ENCODE measurements at places on chromosomes 4 and X. TPM values are rescaled to one million over a fixed set of nuclear protein-coding genes. Genes with fewer than 3 reads are reported as not detected.
A peak's percentile ranks its signal among the peaks of the same experiment; 100 is the strongest.

- DNase-seq = no peak
- no peaks in the 10 kb centered on the region for H3K4me1 ChIP-seq
- no peak overlapping the region for H3K4me3 ChIP-seq
- no peak overlapping the region for H3K27ac ChIP-seq
- no peaks in the 10 kb centered on the region for H3K27me3 ChIP-seq
- no peaks in the 10 kb centered on the region for H3K36me3 ChIP-seq
Measured at GRCh38 chr4:113773756-113774155, 12.2 kb upstream of the CAMK2D start.

GRCh38 chrX:112889400-112889799 lies 48.8 kb upstream of the AMOT start:
- no peak overlapping the region for H3K27ac ChIP-seq
- DNase-seq = no peak
- no peaks in the 10 kb centered on the region for H3K27me3 ChIP-seq

GRCh38 chr4:243426-243825 lies 61.8 kb downstream of the ZNF732 start:
- H3K36me3 ChIP-seq = no peaks in the 10 kb centered on the region
- no peak for DNase-seq
- no peak overlapping the region for H3K4me3 ChIP-seq

GRCh38 chr4:19927381-19927780 lies 324.3 kb upstream of the SLIT2 start:
- no peaks in the 10 kb centered on the region for H3K36me3 ChIP-seq
- H3K4me1 ChIP-seq = no peaks in the 10 kb centered on the region
- H3K27ac ChIP-seq = no peak overlapping the region
- H3K4me3 ChIP-seq = no peak overlapping the region
- DNase-seq = no peak
- H3K27me3 ChIP-seq = no peaks in the 10 kb centered on the region

DNA sequence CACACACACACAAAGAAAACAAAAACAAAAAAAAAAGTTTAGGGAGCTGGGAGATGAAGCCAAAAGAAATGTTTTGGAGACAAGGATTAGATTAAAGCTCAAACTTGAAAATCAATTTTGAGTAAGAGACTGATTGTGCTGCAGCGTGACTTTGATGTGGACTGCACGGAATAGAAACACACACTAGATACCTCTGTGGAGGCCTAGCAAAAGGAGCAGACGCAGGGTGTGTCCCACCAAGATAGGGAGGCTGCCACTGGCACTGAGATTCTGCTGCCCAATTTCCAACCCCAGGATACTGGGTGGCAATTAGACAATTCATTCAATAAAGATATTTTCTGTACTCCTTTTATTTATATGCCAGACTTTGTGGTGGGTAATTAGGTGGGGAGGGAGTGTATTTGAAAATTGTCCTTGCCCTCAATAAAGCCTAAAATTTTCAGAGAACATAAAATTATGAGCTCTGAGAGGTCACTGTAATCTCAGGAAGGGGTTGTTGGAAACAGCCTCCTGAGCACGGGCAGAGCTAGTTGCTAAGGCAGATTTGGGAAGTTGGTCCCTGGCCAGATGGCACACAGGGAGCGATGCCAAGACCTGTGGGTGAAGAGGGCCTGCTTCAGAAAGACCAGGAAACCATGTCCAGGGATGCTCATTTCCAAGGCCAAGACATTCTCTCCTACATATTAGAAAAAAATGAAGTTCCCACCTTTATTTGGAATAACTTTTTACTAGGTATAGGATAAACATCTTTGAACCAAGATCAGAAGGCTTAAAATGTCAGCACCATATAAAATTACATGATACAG lies 1.9 kb upstream of the PPP3CA start:
- peak overlapping the region; percentile 70 for H3K4me3 ChIP-seq
- no peak overlapping the region for H3K27ac ChIP-seq
- no peaks in the 10 kb centered on the region for H3K27me3 ChIP-seq
- H3K4me1 ChIP-seq = peaks cover 12% of the 10 kb centered on the region

- H3K4me1 ChIP-seq = no peaks in the 10 kb centered on the region
- H3K27me3 ChIP-seq = peaks cover 36% of the 10 kb centered on the region
- no peak overlapping the region for H3K27ac ChIP-seq
- H3K36me3 ChIP-seq = no peaks in the 10 kb centered on the region
- no peak overlapping the region for H3K4me3 ChIP-seq
- DNase-seq = no peak
Measured at GRCh38 chr4:184165291-184165690, 52.4 kb downstream of the ENPP6 start.

- no peaks in the 10 kb centered on the region for H3K4me1 ChIP-seq
- H3K4me3 ChIP-seq = no peak overlapping the region
- H3K27ac ChIP-seq = no peak overlapping the region
- no peaks in the 10 kb centered on the region for H3K36me3 ChIP-seq
Measured at GRCh38 chrX:149074398-149074797, 430.7 kb downstream of the IDS start.

DNA sequence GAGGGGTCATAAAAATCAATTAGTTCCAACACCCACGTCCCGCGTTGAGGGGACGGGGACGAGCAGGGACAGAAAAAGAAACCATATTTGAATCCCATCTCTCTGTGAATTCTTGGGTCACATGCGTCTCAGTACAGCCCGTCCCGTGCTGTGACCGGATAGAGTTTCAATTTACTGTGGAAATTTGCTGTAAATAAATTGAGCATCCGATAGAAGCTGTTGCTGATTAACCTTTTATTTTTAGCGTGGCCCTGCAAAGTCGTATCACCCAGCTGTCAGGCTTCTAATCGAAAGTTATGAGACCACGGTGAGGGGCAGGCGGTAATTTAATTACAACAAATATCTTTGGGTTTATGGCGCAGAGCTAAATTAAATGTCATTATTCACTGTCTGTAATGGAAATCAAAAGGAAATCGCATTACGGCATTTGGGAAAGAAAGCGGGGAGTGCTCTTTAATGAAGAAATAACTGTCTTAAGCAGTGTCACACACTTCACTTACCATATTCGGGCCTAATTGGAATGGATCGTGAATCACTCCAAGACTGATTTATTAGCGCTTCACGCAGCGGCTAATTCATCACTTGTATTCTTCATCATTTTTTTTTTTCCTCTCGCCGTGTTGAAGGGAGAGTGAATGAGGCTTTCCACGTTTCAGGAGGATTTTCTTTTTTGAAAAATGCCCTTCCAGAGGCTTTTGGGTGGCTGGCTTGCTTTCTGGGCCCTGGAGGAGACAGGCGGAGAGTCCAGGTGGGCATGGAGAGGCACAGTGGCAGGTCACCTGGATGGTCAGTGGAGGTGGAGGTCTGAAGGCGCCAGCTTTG lies 7.3 kb downstream of the SHOX start:
- no peak overlapping the region for H3K4me3 ChIP-seq
- H3K36me3 ChIP-seq = no peaks in the 10 kb centered on the region
- H3K27me3 ChIP-seq = peaks cover 89% of the 10 kb centered on the region

- peaks cover 11% of the 10 kb centered on the region for H3K36me3 ChIP-seq
- no peaks in the 10 kb centered on the region for H3K4me1 ChIP-seq
- no peak overlapping the region for H3K27ac ChIP-seq
Measured at GRCh38 chr4:3346146-3346545, 53.3 kb downstream of the RGS12 start.

DNA sequence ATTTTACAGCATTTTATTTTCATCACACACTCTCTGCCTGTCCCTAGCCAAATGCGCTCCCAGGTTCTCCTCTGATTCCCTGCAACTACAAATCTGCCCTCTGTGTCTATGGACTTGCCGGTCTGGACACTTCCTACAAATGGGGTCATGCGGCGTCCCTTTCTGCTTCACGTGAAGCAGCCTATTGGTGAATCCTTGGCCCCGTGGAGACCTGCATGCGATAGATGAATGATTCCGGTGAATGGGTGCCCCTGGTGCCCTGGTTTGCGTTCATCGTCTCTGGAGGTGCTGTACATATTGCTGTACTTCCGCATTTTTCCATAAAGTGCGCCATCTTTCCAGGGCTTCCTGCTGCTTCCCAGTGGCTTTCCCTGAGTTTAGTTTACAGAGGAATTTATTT lies 27.5 kb upstream of the CLCN4 start:
- H3K27ac ChIP-seq = no peak overlapping the region
- peaks cover 13% of the 10 kb centered on the region for H3K36me3 ChIP-seq
- H3K4me3 ChIP-seq = no peak overlapping the region
- H3K4me1 ChIP-seq = no peaks in the 10 kb centered on the region
- DNase-seq = no peak

- peak within 1 kb of the TSS; percentile 85 for H3K4me3 ChIP-seq
- H3K27me3 ChIP-seq = no peaks in the 10 kb centered on the region
- peaks cover 4% of the 10 kb centered on the region for H3K4me1 ChIP-seq
- H3K27ac ChIP-seq = peak within 1 kb of the TSS; percentile 99
- H3K36me3 ChIP-seq = peaks cover 26% of the 10 kb centered on the region
Measured at GRCh38 chrX:47560934-47561658, at the start of gene ARAF. TSS of gene ARAF (plus strand) at chrX:47561205. CDS start at chrX:47562968, 1,763 bp downstream.

DNA sequence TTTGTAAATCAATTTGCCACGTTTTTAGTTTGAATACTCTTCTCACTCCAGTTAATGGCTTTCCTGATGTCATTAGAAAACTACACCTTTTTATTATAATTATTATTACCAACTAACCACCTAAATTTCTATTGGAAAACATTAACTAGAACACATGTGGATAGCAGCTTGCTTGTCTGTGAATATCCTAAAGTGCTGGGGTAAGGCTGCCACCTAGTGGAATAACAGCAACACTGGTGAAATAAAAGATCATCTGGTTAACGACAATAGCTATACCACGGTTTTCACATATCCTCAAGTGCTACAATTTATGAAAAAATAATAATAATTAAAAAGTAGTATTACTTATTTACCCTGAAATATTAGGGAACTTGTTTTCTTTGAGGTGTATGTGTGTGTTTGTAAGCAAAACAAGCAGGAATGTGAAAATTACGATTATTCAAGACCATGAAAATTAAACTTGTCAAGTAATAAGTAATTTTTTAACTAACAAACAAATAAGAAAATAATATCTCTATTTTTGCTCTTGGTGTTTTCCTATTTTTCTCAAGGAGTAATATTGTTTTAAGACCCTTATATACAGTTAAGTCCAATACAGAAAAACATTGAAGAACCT lies 130.1 kb upstream of the TECRL start:
- H3K36me3 ChIP-seq = no peaks in the 10 kb centered on the region
- H3K4me1 ChIP-seq = no peaks in the 10 kb centered on the region
- H3K4me3 ChIP-seq = no peak overlapping the region
- no peaks in the 10 kb centered on the region for H3K27me3 ChIP-seq
- H3K27ac ChIP-seq = no peak overlapping the region

GRCh38 chr4:730511-730910 lies 24.9 kb downstream of the PCGF3 start:
- H3K4me3 ChIP-seq = no peak overlapping the region
- H3K36me3 ChIP-seq = peaks cover 42% of the 10 kb centered on the region
- peaks cover 3% of the 10 kb centered on the region for H3K4me1 ChIP-seq
- H3K27ac ChIP-seq = no peak overlapping the region
- DNase-seq = no peak

- no peaks in the 10 kb centered on the region for H3K4me1 ChIP-seq
- H3K27me3 ChIP-seq = no peaks in the 10 kb centered on the region
- no peak for DNase-seq
- no peak overlapping the region for H3K4me3 ChIP-seq
- H3K27ac ChIP-seq = no peak overlapping the region
Measured at GRCh38 chr4:77880784-77881183, 18.2 kb downstream of the MRPL1 start.

The PRDM8 gene
- polyA plus RNA-seq = 3.0 TPM

The TACR3 gene
- polyA plus RNA-seq = 0.54 TPM

The CSAG2 gene
- polyA plus RNA-seq = not detected

The USP17L11 gene
- polyA plus RNA-seq = not detected

The EREG gene
- 6.8 TPM for polyA plus RNA-seq

The MRFAP1L1 gene
- polyA plus RNA-seq = 64.1 TPM

The DDX60 gene
- 21.4 TPM for polyA plus RNA-seq

The LNX1 gene
- polyA plus RNA-seq = 10.8 TPM

The CLGN gene
- polyA plus RNA-seq = 1.9 TPM

The DGAT2L6 gene
- polyA plus RNA-seq = not detected

The PLAC8 gene
- 114 TPM for polyA plus RNA-seq

The TBC1D8B gene
- polyA plus RNA-seq = 17.2 TPM

The IL2RG gene
- 118 TPM for polyA plus RNA-seq

The BANK1 gene
- polyA plus RNA-seq = 0.63 TPM

The ASB12 gene
- polyA plus RNA-seq = 0.52 TPM

The PCDH18 gene
- 39.0 TPM for polyA plus RNA-seq

The FUNDC2 gene
- polyA plus RNA-seq = 94.9 TPM

The GAGE12F gene
- polyA plus RNA-seq = not detected

The TRIM75 gene
- 0.04 TPM for polyA plus RNA-seq

The CDKL2 gene
- 1.6 TPM for polyA plus RNA-seq

The EXOC1L gene
- not detected for polyA plus RNA-seq

All from large intestine (tissue), 12 donors.